ENCODE measurements at places on chromosomes 12 and 14. TPM values are rescaled to one million over a fixed set of nuclear protein-coding genes. Genes with fewer than 3 reads are reported as not detected.

Gene CREBL2
- total RNA-seq: 21.7 TPM

Gene PTCSC3
- not detected for total RNA-seq

Gene HOXC12
- total RNA-seq: not detected

Gene KCNH5
- not detected for total RNA-seq

Gene RABGGTA
- 33.1 TPM for total RNA-seq

Gene GSG1
- total RNA-seq: not detected

Gene NYNRIN
- total RNA-seq: 5.5 TPM

Gene TEX52
- not detected for total RNA-seq

Gene NPFF
- total RNA-seq: not detected

Gene MUCL1
- total RNA-seq: not detected

Gene CLEC4A
- total RNA-seq: not detected

Gene TMCC3
- total RNA-seq: 16.0 TPM

Gene MYRFL
- not detected for total RNA-seq

Gene ZNF410
- total RNA-seq: 39.8 TPM

Gene ACOT2
- total RNA-seq: 19.7 TPM

Gene GYS2
- not detected for total RNA-seq

Gene POU6F1
- total RNA-seq: 1.5 TPM

Gene CLEC4D
- not detected for total RNA-seq

Gene CDK4
- 235 TPM for total RNA-seq

Gene KCNA5
- total RNA-seq: not detected

Gene FAM186B
- not detected for total RNA-seq

Gene OASL
- 7.7 TPM for total RNA-seq

Gene DCAF11
- total RNA-seq: 46.1 TPM

Gene BCL11B
- not detected for total RNA-seq

Gene SRRM4
- total RNA-seq: not detected

Gene PAH
- not detected for total RNA-seq

Gene RPS6KL1
- 11.1 TPM for total RNA-seq

Gene CLSTN3
- total RNA-seq: 15.8 TPM

Gene SLCO1B1
- total RNA-seq: not detected

Gene ADAM21
- 0.07 TPM for total RNA-seq

Gene AMN
- total RNA-seq: not detected

Gene ENO2
- 6.2 TPM for total RNA-seq

Gene ITGA7
- 0.07 TPM for total RNA-seq

Gene PMCH
- not detected for total RNA-seq

Gene NOP9
- 27.2 TPM for total RNA-seq

Gene TAS2R43
- total RNA-seq: not detected

Gene KRT82
- total RNA-seq: not detected

Gene RD3L
- total RNA-seq: not detected

Gene NUDT4
- 41.6 TPM for total RNA-seq

Gene TAS2R19
- total RNA-seq: 0.53 TPM

Gene EXOC3L4
- not detected for total RNA-seq
